NCI-H1105 treated with DMSO at 0.1 percent for 48 hours (cell line): ENCODE measurements at places on chromosomes 11 and 22.
A peak's percentile ranks its signal among the peaks of the same experiment; 100 is the strongest.

DNA sequence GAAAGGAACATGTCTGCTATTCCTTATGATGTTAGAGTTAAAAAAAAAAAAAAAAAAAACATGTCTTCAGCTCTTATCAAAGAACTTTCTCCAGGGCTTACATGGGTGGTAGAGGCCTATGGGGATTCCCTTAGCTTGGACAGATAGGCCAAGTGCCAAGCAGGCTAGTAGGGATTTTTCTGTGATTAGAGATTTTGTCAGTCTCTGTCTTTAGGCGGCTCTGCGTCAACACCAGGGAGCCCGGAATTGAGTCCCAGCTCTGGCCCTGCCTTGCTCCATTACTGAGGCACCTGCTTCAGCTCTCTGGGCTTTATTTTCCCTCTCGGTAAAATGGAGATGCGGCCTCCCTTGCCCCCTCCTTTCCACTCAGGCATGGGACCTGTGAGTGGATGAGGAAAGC lies 13.1 kb downstream of the CRY2 start:
- DNase-seq = no peak

DNA sequence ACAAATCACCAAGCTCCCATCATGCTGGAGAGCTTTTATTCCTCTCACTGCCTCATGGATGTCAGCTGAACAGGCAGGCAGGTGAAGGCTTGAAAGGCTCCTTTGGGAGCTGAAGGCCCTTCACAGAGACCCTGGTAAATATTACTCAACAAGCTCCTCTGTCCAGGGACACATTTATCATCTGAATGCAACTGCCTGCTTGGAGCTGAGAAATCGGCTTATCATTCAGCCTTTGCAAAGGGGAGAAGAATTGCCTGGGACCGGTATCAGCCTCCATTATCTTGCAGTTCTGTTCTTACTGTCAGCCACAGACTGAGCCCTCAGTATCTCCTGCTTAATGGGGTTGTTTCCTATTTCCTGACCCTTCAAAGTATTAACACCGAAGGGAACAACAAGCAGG lies 113.8 kb upstream of the PITPNB start:
- DNase-seq = no peak

GRCh38 chr11:6319001-6319703 lies 1.1 kb downstream of the CAVIN3 start:
- DNase-seq = no peak

GRCh38 chr11:45100339-45100738 lies 46.1 kb upstream of the PRDM11 start:
- DNase-seq = no peak

DNA sequence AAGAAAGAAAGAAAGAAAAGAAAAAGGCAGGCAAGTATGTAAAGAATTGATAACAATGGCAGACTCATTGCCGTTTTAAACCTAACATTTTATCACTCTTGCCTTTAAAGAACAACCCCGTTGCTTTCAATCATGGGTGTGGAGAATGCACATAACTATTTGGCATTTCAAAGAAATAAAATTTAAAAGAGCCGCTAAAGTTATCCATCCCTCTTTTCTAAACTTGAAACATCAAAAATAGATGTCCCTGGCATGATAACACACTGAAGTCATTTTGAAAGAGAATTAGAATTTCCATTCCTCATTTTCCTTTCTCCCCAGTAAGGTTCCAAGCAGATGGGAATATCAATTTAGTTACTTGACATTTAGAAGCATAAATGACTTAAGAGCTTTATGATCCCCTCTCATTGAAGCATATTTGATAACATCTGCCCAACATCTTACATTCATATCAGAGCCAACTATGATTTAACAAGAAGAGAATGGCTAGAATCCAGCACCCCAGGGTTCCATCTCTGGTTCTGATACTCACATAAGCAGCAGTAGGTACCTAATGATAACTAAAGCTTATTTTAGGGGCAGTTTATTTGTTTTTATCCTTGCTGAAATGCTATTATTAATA lies 529.6 kb upstream of the LRRC4C start:
- DNase-seq = no peak

DNA sequence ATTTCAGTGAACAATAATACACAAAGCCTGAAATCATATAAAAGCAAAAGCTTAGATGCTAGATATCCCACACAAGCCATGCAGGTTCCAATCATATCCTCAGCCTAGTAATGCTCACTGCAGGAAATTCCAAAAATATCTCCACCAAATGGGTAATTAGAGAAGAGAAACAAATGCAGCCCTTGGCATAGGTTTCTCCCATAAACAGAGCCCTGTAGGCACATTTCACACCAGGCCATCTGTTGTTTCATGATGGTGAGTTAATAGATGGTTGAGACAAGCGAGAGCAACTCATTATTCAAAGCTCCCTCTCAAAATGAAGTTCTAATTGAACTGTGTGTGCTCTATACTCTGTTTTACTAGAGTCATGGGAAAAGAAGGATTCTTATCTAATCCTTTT lies 154.6 kb upstream of the TRPC6 start:
- DNase-seq = no peak

DNA sequence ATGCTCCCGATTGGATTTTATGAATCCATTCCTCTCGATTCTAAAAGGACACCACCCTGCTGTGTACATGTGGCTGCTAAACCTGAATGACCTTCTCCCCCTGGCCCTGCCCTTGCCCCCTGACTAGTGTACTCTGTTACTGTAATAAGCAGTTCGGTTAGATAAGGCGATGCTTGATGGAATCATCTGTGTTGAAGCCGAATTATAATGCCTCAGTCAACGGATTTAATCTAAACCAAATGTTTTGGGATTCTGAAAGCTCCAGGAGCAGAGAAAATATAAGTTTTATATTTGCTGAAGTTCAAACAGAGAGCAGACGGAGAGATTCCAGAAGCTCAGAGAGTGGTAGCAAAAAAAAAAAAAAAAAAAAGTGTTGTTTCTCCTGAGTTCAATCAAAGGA lies 275.4 kb upstream of the MPPED2 start:
- DNase-seq = no peak

- no peak for DNase-seq
Observed at GRCh38 chr11:13920756-13921155, 41.8 kb upstream of the SPON1 start.

- DNase-seq = no peak
Observed at GRCh38 chr11:34292111-34292510, 65.7 kb downstream of the ABTB2 start.

DNA sequence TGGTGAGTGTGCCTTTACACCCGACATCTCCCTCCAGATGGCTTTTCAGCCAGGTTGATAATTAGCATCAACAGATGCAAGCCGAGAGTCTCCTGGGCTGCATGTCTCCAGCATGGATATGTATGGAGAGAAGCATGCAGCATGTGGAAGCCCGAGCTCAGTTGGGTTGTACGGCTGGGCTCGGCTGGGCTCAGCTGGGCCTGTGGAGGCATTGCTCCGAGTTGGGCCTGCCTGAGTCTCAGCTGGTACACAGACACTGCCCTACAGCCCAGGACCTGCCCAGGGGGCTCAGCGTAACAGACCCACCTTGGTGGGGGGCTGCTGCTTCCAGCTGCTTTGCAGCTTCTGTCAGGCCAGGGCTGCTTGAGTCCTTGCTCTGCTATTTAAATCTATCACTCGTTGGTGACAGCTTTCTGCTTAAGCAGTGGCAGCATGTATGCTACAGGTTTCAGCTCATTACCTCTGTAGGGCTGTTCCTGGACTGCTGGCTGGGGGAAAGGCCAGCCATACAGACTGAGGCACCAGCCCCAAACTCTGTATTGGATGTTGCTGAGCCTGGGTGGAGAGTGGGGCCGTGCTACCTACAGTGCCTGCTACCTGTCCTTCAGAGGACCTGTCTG lies 115.5 kb downstream of the TEAD1 start:
- DNase-seq = no peak

- peak; percentile 82 for DNase-seq
Observed at GRCh38 chr11:44290208-44290607, 19.7 kb downstream of the ALX4 start.

DNA sequence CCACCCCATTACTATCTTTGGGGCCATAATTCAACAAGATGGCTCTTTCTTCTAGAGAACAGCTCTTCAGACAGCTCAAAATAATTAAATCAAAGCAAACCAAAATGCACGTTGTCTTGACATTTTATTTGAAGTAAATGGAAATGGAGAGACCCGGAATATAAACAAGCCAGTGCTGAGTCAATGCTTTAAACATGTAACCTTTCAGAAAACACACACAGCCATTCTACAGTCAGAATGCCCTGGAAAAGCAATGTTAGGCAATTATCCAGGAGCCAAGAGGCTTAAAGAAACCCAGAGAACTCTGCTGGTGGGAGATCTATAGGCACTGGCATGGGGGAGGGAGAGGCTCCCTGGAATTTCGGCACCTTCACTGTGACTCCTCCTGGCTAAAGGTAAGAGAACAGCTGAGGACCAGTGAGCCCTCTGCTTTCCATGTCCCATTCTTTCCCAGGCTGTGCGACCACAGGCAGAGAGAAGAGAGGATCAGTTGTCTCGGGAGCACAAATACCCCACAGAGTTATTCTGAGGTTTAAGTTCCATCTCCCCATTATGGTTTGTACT lies 254.0 kb upstream of the CCDC90B start:
- DNase-seq = no peak

DNA sequence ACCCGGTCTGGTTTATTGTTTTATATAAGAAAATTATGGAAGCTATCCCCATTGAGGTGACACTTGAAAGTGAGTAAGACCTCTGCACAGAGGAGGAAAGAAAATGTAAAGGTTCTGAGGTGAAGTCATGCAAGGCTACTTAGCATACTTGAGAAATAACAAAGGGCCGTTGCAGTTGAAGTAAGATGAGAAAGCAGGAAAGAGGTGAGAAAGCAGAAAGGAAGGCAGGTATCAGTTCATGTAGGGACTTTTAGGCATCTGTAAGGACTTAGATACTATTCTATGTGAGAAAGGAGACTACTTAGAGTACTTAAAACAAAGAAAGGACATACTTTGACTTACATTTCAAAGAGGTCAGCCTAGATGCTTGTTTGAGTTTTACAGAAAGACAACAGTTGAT lies 84.7 kb downstream of the CASP12 start:
- DNase-seq = no peak

DNA sequence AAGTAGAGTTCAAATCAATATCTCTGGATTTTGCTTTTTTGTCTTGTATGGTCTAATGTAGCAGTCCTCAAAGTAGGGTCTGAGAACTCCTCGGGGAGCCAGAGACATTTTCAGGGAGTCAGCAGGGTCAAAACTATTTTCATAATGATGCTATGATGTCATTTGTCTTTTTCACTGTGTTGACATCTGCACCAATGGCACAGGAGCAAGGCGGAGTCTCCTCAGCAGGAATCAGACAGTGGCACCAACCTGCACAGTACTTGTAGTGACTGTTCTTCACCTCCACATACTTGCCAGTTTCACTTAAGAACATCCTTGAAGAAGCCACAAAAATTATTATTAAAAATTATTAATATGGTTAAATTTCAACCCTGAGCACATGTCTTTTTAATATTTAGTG lies 14.9 kb upstream of the FXYD6 start:
- no peak for DNase-seq

DNA sequence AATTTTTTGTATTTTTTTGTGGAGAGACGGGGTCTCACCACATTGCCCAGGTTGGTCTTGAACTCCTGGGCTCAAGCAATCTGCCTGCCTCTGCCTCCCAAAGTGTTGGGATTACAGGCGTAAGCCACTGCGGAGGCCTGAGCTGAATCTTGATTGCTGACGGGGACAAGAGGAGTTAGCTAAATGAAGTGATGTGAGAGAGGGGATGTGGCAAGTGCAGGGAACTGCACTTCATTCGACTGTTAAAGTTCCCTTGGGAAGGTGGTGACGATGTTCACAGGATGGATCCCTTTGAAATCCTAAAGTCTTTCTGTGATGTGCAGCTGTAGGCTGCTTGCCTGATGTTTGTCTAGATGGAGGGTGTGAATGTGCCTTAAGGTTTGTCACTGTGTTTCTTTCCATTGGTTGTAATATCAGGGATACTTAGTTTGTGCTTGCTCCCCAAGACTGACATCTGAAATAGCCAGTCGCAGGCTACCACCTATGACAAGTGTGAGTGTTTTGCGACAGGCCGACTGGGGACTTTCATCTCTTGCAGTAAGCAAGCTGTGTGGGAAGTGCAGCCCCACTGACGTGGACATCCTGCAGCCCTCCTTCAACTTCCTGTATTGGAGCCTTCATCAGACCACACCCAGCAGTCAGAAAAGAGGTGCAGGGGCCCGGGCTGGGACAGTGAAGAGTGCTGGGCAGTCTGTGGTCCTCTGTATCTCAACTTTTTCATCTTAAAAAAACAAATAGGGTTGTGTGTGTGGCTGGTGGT lies 19.6 kb upstream of the CCDC134 start:
- DNase-seq = no peak

- peak; percentile 45 for DNase-seq
Observed at GRCh38 chr22:25362215-25362882, 142.9 kb downstream of the CRYBB2 start.

- DNase-seq = no peak
Observed at GRCh38 chr11:118519549-118519948, 7.7 kb upstream of the TTC36 start.

- DNase-seq = no peak
Observed at GRCh38 chr11:35158701-35159510, 19.9 kb downstream of the CD44 start.

GRCh38 chr22:46293577-46294260 lies 3.0 kb upstream of the GTSE1 start:
- no peak for DNase-seq

DNA sequence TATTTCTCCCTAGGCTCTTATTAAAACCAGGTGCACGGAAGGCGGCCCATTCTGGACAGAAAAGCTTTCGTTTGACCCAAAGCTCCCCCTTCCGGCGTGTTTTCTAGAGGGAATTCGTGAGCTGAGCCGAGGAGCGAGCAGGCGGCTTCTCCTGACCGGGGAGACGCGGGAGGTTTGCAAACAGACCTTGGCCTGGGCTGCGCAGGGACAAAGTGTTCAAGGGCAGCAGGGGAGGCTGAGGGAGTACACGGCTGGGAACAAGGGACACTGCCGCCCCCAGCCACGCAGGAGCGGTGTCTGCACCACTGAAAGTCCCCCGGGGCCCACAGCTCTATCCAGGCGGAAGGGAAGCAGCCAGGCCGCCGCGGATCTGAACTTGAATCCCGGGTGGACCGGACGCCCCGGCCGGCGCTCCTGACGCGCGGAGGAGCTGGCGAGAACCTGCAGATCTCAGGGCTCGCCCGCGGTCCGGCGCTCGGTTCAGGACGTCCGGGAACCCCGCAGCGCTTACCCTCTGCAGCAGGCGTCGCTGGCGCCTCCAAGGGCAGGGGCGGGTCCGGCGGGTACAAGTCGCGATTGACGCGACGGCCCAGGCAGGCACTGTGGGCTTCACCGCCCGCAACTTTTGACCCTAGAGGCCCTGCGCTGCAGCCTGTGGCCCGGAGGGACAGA lies 101.9 kb downstream of the WT1 start:
- no peak for DNase-seq
